ENCODE measurements at places on chromosomes 3 and 15.

DNA sequence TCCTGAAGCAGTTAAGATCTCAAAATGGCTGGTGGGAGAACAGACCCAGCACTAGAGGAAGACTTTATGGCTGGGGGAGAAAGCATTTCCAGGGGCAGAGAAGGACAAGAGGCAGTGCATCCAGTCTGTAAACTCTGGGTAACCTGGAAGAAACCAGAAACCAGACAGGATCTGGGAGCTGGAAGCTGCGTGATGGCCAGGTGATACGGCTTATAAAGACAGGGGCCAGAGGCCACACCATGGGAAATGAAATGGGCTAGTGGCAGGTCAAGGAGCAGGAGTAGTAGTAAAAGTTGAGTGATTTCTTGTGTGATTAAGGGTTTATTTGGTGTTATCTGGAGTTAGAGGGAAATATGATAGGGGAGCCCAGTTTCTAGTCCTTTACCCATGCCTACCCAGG, 144.7 kb upstream of the ARRDC4 start:
- DNase-seq, result no peak

DNA sequence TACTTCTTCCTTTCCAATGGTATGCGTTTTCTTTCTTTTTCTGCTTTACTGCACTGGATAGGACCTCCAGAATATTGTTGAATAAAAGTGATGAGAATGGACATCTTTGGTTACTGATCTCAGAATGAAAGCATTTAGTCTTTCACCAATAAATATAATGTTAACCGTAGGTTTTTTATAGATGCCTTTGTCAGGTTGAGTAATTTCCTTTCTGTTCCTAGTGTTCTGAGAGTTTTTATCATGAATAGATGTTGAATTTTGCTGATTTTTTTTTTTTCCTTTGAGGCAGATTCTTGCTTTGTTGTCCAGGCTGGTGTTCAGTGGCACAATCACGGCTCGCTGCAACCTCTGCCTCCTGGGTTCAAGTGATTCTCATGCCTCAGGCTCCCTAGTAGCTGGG, 158.4 kb downstream of the KLHL25 start:
- DNase-seq, result no peak

- no peak for DNase-seq
Measured at GRCh38 chr3:29536016-29536758, 255.3 kb downstream of the RBMS3 start.

DNA sequence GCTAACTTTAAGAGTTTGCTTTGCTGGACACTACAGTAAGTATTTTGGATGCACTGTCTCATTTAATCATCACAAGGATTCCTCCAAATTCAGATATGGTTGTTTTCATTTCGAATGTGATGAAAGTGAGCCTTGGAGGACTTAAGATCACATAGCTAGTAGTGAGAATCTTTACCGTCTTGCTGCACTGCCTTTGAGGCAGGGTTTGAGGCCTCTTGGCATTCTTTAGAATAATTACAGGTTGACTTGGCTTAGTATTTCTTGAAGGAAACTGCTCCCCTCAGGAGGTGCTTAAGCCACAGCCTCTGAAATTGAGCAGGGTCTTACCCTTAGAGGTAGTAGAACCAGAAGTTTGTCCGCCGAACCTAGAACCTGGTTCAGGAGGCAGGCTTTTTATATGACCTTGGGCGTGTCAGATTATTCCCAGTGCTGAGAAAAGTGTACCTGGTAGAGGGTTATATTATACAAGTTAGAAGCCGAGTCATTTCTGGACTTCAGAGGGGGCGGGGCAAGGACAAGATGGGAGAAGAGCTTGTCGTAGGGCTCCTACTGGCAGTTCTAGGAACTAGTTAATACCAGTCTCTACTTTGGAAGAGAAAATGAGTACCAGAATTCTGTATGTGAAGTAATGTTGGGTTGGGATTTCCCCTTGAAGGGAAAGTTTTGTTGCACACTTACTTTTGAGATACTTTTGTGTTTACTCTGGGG, 1.1 kb downstream of the TFG start:
- peak; percentile 95 for DNase-seq

- no peak for DNase-seq
Measured at GRCh38 chr3:172501540-172501939, 21.7 kb downstream of the TNFSF10 start.

- DNase-seq, result peak; percentile 86
Measured at GRCh38 chr3:25854635-25855034, 64.7 kb downstream of the OXSM start.

- peak; percentile 24 for DNase-seq
Measured at GRCh38 chr3:12875857-12876836, 34.8 kb upstream of the RPL32 start.

DNA sequence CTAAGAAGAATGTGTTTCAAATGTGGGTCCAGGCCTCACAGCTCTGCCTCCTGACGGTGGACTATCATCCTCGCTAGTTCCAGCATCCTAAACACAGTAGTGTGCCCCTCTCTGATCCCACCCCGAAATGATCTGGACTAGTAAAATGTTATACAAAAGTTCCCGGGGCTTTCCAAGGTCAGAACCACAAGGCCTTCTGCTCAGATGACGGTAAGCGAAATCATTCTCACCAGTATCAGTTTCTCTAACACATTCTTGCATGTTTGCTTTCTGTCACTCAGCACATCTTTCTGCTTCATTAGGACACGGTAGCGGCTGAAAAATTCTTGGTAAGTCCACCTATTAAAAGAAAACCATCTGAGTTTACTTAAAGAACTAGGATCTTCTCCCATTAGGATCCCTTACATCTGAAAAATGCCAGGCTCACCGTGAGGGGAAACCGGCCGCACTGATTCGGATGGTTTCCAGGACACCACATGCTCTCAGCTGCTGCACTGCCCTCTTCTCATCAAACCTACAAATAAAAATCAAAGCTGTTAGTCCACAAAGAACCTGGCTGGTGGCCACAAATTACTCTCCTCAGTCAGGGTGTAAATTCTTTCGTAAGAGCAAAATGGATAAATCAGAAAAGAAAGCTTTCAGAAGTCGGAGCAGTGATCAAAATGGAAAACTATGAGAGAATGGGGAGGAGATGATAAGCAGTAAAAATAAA, 83.9 kb upstream of the MYO5C start:
- no peak for DNase-seq

GRCh38 chr3:128123156-128123537, 465 bp downstream of the RUVBL1 start:
- no peak for DNase-seq

- DNase-seq, result peak; percentile 69
Measured at GRCh38 chr15:40873694-40874561, at the start of gene RHOV. Gene RHOV (minus strand): TSS chr15:40874234. CDS start chr15:40874139, 95 bp downstream.

DNA sequence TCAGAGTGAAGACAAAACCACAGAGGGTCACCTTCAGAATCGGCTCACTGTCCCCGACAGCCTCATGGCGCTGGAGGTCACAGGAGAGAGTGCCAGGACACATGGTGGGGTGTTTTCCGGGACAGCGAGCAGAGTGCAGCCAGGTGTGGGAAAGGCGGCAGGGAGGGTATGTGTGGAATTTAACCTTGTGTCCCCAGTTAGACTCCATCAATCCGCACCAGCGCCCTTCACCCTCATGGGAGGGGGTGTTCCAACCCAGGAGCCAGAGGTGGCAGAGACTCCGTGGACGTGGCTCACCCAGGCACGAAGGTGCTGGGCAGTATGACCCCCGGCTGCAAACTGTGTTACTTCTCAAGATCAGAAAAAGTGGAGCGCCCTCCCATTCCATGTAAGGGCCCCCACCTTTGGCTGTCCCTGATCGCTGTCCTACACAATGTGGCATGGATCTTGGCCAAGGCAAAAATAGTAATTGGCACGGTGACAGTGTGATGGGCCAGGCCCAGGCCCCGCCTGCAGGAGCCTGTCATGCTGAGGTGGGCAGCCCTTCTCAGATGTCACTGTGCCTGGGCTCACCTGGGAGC, 190.3 kb downstream of the XXYLT1 start:
- no peak for DNase-seq

DNA sequence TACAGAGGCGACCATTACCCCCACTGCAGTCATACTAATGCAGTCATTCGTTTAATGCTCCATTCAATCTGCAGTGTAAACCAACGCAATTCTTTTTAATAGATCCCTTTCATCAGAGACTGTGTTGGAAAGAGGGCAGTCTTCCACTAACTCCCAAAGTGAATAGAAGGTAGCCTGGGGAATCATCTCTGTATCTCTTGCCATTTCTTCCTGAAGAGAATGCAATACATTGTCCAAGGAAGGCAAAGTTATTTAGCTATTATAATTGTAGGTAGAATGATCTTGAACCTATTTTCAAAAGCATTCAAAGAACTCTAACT, 1.3 kb upstream of the SLITRK3 start:
- DNase-seq, result no peak

DNA sequence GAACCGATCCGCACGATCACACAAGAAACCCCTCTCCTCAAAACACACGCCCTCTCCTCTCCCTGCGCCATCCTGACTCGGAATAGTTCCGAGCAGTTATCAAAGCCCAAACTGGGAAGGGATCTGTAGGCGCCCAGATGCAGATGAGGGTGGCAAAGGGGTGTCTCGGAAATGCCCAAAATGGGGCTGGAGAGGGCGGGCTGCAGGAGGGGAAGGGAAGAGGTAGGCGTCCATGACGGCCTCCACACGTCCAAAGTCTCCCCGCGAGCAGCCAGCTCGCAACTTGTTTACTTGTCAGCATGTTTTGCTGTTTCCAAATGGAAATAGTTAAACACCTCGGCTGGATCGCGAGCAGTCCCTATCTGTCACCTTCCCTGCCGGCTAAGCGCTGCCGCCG, 1.5 kb downstream of the NTRK3 start:
- DNase-seq, result no peak

GRCh38 chr3:194270627-194271459, 80.3 kb downstream of the CPN2 start:
- peak; percentile 63 for DNase-seq

DNA sequence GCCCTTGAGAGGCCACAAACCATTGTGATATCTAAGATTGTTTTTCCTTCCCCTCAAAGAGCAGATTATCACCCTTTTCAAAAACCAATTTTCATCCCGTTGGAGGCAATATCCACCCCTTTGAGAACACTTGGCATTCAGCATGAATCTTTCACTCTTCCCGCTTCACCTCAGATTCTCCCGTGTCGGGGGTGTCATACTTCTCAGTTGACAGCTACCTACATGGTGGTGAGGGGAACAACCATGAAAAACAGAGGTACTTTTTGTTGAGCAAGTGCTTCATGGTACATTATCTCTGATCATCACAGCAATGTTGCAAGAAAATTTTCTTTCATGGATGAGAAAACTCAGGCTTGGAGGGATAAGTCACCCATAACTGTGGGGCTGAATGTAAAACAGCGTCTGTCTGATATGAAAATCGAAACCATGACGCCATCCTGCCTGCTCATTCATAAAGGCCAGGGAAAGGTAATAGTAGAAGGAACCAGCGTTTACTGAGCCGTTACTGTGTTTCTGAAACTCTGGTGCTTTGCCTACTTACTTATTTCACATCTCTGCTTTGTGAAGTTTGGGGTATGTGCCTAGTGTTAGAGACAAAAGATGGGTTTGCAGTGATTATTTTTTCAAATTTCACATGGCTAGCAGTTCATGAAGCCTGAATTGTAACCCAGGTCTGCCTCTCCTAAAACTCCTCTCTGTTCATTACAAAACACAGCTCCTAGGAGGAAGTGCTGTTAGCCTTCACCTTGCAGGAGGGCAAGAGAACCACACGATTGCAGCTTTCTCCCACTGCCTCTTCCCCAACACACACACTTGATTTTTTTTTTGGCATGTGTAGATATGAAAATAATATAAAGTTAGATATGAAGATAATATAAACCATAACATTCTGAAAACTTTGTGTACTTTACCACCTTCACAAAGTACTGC, 35.4 kb downstream of the SV2B start:
- DNase-seq, result no peak

- DNase-seq, result no peak
Measured at GRCh38 chr3:64368257-64369020, 143.2 kb upstream of the PRICKLE2 start.
